Activated T-helper 1 cell treated with anti-CD3 and anti-CD28 coated beads, Interleukin-2, amount 50 U/mL, for 16 hours (primary cell): ENCODE measurements at places on chromosomes 16 and 17.

- no peak for DNase-seq
Observed at GRCh38 chr16:62038225-62038624, 2.0 kb upstream of the CDH8 start.

DNA sequence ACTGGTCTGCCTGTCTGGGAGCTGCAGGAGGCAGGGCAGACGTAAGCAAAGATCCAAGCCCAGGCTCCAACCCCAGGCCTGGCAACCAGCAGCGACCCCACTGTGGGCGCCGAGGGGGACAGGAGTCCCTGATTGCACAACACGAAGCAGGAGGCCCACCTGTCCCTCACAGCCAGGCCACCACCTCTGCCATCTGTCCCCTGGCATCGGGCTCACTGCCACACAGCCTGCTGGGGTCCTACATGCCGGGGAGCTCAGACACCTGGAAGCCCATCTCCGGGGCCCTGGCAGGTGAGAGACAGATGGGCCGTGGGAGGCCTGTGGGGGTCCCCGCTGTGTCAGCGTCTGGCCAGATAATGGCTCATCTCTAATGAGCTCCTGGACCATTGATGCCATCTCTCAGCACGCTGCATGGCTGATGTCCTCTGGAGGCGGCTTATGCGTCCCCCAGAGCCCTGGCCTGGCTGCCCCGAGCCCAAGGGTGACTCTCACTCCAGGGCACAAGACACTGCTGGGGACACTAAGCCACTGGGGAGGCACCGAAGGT lies 11.3 kb upstream of the RASD1 start:
- DNase-seq, result no peak

GRCh38 chr16:65305266-65305959 lies 183.6 kb upstream of the CDH11 start:
- no peak for DNase-seq

DNA sequence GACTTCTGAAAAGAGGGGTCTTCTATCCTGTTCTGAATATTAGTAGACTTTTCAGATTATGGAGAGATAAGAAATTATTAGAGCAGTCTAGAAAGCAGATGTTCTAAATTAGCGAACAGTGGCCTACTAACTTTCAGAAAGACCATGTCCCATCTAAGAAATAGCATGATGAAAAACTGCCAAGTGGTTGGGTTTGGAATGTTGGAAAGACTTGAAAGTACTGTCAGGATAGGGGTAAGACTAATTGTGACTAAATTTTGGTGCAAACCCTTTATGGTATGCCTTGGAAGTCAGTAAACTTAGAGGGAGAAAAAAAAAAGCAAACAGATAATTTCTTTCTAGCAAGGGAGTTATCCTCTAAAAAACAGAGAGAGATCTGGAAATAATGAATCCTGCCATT lies 41.1 kb downstream of the TANGO6 start:
- DNase-seq, result no peak

- no peak for DNase-seq
Observed at GRCh38 chr17:82012640-82013295, 9.9 kb downstream of the CENPX start.

- no peak for DNase-seq
Observed at GRCh38 chr16:13634959-13635358, 285.0 kb upstream of the ERCC4 start.

DNA sequence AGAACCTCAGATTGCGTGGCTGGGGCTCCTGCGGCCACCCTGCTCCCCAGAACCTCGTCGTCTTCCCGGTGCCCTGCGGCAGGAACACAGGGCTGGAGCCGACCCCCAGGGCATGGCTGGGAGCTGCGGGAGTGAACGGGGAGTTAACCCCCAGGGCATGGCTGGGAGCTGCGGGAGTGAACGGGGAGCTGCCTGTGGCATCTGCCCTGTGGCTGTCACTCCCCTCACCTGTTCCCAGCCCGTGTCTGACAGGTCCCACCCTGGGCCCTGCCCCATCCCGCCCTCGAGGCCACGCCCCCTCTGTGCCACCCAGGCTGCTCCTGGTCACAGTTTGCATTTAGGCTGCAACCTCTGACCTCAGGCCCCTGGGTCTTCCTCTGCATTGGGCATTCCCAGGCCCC lies 39.4 kb upstream of the ACSF3 start:
- no peak for DNase-seq

DNA sequence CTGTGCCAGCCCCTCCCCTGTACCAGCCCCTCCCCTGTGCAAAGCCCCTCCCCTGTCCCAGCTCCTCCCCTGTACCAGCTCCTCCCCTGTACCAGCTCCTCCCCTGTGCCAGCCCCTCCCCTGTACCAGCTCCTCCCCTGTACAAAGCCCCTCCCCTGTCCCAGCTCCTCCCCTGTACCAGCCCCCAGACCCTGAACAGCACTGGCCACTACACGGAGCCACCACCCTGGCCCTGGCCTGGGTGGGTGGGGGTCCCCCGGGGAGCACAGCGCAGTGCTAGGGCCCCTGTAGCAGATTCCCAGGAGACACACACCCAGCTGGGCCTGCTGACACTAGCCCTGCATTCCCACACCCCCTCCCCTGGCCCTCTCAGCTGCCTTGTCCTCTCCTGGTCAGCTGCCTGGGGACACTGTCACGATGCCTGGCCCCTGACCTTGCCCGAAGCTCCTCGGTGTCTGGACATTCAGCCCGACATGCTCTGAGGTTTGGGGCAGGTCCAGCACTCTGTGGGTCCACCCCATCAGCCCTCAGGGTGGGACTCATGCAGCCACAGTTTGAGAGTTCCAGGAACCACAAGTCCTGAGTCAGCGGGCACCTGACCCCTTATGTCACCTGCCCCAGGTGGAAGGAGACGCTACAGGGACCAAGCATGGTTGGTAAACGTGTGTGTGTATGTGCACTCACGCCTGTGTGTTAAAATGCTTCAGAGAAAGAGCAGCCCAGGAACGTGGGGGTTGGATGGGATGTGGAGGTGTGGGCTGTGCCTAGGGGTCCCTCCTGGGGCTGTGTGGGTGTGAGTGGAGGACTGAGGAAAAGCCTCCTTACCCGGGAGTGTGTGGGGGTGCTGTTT lies 114.2 kb downstream of the METRNL start:
- no peak for DNase-seq

- no peak for DNase-seq
Observed at GRCh38 chr17:74808714-74809430, 32.7 kb upstream of the NAT9 start.

- DNase-seq, result no peak
Observed at GRCh38 chr16:55663225-55663624, 7.4 kb downstream of the SLC6A2 start.

GRCh38 chr17:3762922-3763776 lies 37.8 kb downstream of the ITGAE start:
- no peak for DNase-seq

DNA sequence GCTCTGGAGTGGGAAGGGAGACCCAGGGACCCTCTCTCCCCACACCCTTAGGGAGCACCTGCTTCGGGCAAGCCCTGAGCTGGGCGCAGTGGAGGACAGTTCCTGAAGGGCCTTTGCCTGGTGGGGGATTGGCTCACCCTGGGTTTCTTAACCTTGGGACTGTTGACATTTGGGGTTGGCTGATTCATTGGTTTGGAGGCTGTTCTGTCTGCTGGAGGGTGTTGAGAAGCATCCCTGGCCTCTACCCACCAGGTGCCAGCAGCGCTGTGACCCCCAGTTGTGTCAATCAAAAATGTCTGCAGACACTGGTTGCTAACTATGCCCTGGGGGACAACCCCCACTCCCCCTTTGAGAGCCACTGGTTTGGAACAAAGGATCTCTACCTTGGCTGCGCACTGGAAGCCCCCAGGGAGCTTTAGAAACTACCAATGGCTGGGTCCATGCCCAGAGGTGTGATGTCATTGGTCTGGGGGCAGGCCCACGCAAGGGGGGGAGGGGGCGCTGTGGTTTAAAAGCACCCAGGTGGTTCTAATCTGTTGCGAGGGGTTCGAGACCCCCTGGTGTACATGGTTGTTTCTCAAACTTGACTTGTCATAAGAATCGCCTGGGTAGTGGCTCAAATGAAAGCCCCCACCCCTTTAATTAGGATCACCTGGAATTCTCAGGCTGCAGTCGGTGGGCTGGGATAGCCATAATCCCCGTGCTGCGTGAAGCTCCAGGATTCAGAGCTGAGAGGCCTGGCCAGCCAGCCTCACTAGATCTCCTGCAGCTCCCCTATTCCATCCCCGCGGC lies 151.9 kb upstream of the GSE1 start:
- DNase-seq, result no peak

DNA sequence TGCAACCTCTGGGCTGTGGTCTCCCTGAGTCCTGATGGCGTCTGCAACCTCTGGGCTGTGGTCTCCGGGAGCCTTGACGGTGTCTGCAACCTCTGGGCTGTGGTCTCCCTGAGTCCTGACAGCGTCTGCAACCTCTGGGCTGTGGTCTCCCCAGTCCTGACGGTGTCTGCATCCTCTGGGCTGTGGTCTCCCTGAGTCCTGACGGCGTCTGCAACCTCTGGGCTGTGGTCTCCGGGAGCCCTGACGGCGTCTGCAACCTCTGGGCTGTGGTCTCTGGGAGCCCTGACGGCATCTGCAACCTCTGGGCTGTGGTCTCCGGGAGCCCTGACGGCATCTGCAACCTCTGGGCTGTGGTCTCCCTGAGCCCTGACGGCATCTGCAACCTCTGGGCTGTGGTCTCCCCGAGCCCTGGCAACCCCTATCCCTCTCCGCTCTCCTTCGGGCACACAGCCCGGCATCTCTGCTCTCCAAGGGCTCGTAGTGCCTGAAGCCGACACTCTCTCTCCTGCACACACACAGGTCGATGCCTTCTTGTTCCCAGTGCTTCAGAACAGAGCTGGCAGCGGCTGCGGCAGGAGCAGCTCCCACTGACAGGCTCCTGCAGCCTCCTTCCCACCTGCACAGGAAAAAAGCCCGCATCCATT lies 45.6 kb downstream of the METRNL start:
- DNase-seq, result no peak

GRCh38 chr17:64216338-64217248 lies 46.5 kb downstream of the TEX2 start:
- no peak for DNase-seq

GRCh38 chr17:66786107-66786506 lies 48.8 kb upstream of the CACNG5 start:
- DNase-seq, result no peak

DNA sequence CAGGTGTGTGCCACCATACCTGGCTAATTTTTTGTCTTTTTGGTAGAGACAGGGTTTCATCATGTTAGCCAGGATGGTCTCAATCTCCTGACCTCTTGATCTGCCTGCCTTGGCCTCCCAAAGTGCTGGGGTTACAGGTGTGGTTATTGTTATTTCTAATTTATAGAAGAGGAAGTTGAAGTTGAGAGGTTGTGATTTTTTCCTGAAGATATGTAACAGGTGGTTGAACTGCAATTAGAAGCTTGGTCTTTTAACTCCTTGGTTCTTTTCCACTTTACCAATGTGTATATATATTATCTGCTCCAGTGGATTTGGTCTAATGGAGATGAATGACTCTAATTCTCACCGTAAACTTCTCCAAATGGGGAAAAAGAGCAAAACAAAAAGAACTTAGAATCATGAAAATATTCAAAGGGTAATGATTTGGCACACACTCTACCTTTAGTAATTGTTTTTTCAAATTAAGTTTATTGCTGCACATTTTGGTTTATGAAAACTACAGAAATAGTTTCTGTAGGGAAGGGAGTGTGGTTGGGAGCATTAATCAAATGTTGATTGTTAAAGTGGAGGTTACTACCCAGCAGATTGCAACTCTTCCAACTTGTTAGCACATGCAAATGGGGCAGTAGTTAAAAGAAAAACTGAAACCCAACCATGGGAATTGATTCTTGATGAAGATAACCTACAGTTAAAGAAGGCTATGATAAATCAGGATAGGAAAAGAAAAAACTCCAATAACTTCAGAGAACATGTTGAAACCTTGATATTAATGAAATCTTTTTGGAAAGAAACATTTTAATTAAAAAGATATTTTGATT lies 1.8 kb upstream of the KRT10 start:
- no peak for DNase-seq

- DNase-seq, result no peak
Observed at GRCh38 chr17:82217530-82218204, 5.0 kb upstream of the CCDC57 start.

GRCh38 chr16:19239511-19240155 lies 45.9 kb upstream of the CLEC19A start:
- DNase-seq, result no peak

DNA sequence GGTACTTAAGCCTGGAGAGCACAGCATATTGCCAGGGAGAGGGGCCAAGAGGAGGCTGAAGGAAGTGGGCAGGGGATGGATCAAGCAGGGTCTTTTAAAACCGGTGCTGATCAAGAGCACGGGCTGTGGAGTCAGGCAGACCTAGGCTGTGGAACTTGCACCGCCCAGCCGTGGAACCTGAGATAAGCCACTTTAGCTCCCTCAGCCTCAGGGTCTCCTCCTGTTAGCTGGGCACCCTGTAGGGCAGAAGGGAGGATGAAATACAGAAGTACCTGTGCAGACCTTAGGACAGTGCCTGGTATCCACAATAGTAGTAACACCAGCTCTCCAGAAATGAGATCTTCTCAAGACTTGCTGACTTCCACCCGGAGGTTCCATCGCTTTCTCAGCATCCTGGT lies 9.3 kb downstream of the ODAD4 start:
- no peak for DNase-seq

- DNase-seq, result no peak
Observed at GRCh38 chr16:88012360-88012759, 61.1 kb downstream of the BANP start.

DNA sequence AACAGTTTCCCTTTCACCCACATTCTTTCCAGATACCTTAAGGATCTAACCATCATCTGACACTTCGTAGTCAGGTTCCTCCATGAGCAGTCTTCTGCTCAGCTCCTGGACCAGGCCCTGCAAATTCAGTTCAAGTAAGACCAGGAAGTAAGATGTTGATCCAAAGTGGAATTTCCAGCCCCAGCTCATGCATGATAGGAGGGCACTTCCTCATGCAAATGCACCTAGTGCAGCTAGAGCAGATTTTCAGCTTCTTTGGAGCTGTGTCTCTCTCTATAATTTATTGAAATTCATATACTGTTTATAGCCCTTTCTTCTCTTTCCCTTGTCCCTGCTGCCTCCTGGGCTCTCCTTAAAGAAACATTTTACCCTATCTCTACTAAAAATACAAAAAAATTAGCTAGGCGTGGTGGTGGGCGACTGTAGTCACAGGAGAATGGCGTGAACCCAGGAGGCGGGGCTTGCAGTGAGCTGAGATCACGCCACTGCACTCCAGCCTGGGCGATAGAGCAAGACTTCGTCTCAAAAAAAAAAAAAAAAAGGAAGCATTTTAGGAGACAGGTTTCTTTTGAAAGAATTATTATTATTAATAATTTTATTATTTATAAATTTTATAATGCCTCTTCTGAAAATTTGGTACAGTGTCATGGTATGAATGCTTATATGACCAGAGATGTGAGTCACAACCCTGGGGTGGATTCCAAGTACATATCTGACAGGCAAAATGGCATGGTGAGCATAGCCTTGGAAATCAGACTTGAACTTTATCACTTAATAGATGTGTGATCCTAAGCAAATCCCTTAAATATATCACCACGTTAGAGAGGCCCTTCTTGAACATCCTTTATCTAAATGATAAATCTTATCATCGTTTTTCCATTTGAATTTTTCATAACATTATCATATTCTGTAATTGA lies 94.3 kb downstream of the SSH2 start:
- DNase-seq, result no peak

GRCh38 chr17:11738151-11738550 lies 139.9 kb downstream of the DNAH9 start:
- no peak for DNase-seq

- no peak for DNase-seq
Observed at GRCh38 chr17:55629995-55630394, 92.7 kb downstream of the TMEM100 start.
